ENCODE measurements at places on chromosomes 4 and X.

DNA sequence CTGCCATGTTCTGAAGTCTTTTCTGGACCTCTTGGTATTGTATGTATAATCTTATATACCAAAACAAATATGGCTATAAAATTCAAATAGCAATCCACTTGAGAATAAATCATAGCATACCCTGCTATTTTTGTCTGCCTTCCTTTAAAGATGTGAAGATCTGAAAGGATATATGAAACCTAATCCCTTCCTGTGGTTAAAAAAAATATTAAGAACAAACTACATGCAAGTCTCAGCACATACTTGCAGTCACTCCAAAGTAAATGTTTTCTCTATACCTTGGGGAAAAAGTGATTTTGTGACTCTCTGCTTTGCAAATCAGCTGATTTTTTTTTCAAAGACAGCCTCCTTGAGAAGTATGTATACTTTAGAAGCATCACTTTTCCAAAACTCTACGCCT, 322.9 kb downstream of the ANKRD50 start:
- no peak for DNase-seq

GRCh38 chrX:64206556-64207162, 1.2 kb upstream of the AMER1 start:
- DNase-seq = no peak

- no peak for DNase-seq
Observed at GRCh38 chrX:16712548-16713155, at the start of gene CTPS2. CTPS2 (minus strand) TSS chrX:16712669; CDS start chrX:16702902, 9,767 bp downstream.

- no peak for DNase-seq
Observed at GRCh38 chr4:29423836-29424721, 1296.1 kb upstream of the PCDH7 start.

DNA sequence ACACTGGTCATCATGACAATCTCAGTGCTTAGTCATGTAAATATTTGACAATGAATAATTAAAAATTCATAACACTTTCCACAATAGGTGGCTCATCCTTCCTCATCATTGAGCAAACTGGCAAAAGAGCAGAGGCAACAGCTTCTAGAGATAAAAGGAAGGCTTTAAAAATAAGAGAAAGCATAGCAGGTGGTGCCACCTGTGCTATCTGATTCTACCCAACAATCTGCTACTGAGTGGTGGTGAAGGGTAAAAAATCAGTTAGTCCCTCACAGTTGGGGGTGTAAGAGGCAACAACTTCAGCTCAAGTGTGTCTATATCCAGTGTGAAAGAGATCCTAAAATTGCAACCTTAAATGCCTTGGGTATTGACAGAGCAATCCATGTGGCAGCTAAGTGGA, 280.1 kb upstream of the PPARGC1A start:
- no peak for DNase-seq

- no peak for DNase-seq
Observed at GRCh38 chr4:158824425-158825274, 55.8 kb downstream of the FNIP2 start.

- DNase-seq = no peak
Observed at GRCh38 chrX:18422325-18422724, 3.1 kb upstream of the CDKL5 start.

- no peak for DNase-seq
Observed at GRCh38 chrX:102840871-102841705, 96.0 kb upstream of the RAB40AL start.

GRCh38 chrX:44903107-44903506, 30.1 kb downstream of the KDM6A start:
- no peak for DNase-seq

GRCh38 chr4:13865871-13866669, 238.5 kb upstream of the BOD1L1 start:
- DNase-seq = no peak

- DNase-seq = no peak
Observed at GRCh38 chrX:31658360-31658759, 586.5 kb upstream of the FTHL17 start.

DNA sequence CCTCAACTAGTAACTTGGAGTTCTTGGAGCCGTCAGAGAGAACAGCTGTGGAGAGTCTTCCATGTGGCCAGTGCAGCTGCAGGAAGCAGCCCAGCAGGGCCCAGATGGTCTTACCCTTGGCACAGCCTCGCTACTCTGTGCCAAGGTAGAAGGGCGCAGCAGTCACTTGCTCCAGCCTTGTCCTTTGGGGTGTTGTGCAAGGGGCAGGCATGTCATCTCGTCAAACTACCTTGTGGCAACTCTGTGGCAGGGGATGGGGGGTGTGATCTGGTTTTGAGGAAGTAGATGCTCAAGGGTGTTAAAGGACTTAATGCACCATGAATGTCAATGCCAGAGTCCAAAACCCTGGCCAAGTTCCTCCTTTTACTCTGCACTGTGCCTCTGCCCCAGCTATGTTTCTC, 34.2 kb upstream of the TBC1D14 start:
- no peak for DNase-seq

DNA sequence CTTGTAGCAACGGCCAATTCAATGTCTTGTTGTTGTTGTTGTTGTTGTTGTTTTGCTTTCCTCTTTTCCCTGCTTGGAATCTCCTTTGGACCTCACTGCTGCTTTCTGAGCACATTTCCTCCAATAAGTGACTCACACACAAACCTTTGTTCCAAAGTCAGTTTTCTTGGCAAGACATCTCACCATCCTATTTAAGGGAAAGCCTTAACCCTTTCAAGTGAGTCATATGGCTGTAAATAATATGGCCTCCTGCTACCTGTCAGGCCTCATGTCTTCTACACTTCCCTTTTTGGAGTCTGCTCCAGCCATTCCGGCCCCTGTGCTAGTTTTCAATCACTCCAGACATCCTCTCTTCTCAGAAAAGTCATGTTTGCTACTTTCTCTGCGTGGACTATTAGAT, 79.5 kb upstream of the MAGEB10 start:
- no peak for DNase-seq

DNA sequence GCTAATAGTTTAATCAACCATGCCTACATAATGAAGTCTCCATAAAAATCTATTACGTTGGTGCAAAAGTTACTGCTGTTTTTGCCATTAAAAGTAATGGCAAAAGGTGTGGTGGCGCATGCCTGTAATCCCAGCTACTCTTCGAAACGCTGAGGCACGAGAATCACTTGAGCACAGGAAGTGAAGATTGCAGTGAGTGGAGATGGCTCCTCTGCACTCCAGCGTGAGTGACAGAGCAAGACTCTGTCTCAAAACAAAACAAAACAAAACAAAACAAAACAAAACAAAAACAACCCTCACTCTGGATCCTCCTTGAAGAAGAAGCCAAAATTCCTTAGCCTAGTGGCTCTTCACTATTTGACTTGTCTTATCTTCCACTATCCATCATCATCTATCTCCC, 78.0 kb downstream of the MSN start:
- no peak for DNase-seq

GRCh38 chr4:147863808-147864472, 132.1 kb downstream of the ARHGAP10 start:
- no peak for DNase-seq

- DNase-seq = no peak
Observed at GRCh38 chr4:146098397-146098796, 77.1 kb upstream of the LSM6 start.

- DNase-seq = no peak
Observed at GRCh38 chr4:99722725-99723124, 65.1 kb upstream of the C4orf54 start.

- no peak for DNase-seq
Observed at GRCh38 chr4:165294907-165295306, 32.6 kb upstream of the MSMO1 start.

DNA sequence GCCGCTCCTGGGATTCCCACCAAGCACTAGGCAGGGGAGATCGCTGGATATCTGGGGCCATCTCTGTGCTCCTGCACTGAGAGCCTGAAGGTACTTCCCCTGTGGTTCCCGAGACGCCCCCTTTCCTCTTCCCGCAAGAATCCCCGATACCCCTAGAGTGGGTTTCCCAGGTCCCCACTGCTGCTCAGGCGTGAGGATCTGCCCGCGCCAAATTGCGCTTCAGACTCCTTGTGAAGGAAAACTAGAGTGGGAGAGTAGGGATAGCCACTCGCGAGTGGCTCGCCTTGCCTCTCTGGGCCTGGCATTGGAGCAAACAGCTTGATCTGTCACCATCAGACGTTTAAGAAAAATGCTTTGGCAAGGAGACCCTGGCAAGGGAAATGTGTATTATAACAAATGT, 1.5 kb downstream of the IL1RAPL2 start:
- DNase-seq = no peak

DNA sequence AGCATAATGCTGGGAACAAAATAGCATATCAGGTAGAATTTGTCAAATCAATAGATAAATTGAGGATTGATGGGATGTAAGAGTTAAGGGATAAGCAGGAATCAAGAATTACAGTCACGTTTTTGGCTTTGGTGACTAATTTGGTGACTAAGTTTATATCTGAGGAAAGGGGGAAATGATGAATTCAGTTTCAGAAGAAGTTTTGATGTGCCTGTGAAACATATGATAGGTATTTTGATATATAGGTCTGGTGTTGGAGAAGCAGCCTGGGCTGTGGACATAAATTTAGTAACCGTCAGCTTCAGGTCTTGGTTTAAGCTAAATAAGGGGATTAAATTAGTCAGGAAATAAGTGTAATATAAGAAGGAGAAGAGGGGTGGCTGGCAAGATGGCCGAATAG, 79.0 kb upstream of the EDA2R start:
- DNase-seq = no peak

DNA sequence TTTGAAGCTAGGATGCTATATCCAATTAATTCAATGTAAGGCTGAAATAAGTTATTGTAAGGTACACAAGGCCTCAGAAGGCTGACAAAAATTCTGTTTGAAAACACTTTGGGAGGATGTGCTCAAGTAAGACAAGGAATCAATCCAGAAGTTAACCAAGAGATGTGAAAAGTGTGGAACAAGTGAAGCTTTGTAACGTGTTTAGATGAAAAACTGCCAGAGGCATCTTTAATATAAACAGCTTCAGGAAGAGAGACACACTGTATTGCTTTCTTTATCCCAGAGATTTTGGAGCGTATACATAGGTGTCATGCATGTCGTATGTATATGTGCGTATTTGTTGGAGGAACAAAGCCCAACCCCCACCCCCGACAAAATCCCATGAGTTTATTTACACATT, 28.3 kb upstream of the YTHDC1 start:
- no peak for DNase-seq

DNA sequence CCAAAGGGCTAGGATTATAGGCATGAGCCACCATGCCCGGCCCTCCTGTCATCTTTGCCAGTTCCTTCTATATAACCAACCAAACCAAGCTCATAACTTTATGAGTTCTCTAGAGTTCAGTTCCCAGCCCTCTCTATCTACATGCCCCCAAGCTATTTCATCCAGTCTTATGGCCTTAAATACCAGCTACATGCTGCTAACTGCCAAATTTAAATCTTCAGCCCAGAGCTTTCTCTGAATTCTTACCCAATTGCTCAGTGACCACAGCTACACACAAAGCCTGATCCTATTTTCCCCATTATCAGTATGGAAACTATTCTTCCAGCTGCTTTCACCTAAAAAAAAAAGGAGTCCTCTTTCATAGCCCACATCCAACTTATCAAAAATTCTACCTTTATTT, 23.1 kb downstream of the TMEM184C start:
- DNase-seq = no peak

- no peak for DNase-seq
Observed at GRCh38 chr4:26862381-26862915, 1.8 kb downstream of the STIM2 start.

DNA sequence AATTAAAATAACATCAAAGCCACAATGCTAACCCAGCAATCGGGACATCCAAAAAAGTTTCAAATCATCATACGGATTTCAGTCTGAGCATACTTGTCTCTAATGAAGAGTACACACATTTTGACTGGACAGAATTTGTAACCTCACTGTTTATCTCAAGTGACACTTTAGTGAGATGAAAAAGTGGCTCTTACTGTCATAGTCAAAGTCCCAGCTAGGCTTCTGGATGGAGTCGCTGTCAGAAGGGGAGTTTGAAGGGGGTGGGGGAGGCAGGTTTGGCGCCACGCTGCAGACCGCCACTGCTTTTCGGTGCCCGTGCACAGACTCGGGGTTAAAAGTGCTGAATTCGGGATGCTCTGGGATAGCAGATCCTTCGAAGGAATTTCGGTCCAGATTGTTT, 41.0 kb upstream of the MTNR1A start:
- DNase-seq = no peak

- DNase-seq = no peak
Observed at GRCh38 chr4:113496698-113497097, 264.8 kb downstream of the CAMK2D start.

DNA sequence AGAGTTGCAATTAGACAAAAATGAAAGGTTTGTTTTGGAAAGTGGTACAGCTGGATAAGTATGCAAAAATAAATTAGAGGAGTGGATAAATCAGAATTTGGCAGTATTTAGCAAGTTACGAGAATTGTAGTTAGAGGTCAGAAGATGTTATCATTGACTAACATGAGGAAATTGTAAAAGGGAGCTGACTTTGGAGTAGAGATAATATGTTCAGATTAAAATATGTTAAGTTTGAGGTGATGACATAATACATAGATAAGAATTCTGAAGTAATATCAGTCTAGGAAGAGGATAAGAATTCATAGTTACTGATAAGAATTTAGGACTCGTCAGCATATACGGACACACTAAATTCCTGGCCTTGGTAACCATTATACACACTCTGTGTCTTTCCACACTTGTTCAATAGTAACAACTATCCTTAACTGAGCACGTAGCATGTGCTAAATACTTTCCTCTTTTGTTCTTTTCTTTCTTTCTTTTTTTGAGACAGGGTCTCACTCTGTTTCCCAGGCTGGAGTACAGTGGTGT, 4.1 kb upstream of the EPGN start:
- DNase-seq = no peak

- no peak for DNase-seq
Observed at GRCh38 chr4:8225706-8226443, 26.8 kb downstream of the SH3TC1 start.

- DNase-seq = no peak
Observed at GRCh38 chr4:171203425-171203824, 609.8 kb upstream of the GALNTL6 start.

GRCh38 chrX:119991005-119991787, 47.6 kb upstream of the NKAP start:
- DNase-seq = no peak
